ENCODE measurements at places on chromosomes 4 and X.

DNA sequence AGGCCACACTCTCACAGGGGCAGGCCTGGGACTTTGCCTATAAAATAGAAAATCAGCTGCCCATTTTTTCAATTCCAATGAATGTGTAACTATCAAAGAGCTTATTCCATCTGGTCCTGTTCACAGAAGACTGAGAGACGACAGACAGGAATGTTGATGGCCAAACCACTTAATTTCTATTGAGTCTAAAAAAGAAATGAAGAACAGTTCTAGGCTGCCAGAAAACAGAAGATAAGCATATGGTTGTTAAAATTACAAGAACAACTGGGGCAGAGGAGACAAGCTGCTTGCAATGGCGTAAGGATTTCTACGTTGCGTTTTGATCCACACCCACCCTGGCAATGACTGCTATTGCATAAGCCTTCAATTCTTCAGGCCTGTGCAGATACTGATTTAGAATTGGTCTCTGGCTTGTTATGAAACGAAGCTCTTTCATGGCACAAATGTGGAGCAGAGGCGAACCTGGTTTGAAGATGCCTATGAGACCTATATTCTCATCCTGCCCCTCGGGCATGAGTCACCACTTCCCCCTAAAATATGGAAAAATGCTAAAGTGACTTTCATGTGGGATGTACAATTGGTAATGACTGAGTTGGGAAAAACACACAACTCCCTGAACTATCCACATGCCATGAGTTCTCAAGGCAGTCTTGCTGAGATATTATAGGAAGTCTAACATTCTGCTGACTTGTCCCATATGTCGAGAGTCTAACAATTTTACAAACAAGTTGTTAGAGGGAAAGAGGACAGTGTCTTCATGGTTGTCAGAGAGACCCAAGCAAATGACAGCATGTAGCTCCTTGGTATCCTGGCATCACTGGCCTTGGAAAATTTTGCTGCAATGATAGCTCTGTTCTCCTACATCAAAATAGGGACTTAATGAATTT lies 37.9 kb upstream of the SORBS2 start:
- no peak for DNase-seq

DNA sequence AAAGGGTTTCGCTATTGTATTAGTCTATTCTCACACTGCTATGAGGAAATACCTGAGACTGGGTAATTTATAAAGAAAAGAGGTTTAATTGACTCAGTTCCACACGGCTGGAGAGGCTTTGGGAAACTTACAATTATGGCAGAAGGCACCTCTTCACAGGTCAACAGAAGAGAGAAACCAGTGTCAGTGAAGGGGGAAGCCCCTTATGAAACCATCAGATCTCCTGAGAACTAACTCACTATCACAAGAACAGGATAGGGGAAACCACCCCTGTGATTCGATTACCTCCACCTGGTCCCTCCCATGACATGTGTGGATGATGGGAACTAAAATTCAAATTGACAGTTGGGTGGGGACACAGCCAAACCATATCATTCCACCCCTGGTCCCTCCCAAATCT lies 589.5 kb downstream of the CENPC start:
- no peak for DNase-seq

DNA sequence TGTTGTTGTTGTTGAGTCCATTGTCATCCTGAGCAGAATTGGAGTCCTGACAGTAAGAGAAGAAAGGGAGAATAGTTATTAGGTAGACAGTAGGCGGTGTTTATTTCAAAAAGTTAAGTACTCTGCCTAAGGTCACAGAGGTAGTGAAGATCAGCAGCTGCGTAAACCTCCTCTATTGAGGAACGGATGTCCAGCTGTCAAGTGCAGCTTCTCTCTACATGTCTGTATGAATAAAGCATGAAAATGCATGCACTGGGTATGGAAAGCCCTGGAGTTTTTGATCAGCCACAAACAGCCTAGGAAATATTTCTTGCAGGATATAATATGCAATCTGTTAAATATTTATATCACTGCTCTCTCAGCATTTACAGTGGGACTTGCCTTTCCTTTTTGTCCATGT lies 109.4 kb upstream of the CBLL2 start:
- no peak for DNase-seq

GRCh38 chrX:110284159-110284558 lies 33.7 kb downstream of the AMMECR1 start:
- no peak for DNase-seq

DNA sequence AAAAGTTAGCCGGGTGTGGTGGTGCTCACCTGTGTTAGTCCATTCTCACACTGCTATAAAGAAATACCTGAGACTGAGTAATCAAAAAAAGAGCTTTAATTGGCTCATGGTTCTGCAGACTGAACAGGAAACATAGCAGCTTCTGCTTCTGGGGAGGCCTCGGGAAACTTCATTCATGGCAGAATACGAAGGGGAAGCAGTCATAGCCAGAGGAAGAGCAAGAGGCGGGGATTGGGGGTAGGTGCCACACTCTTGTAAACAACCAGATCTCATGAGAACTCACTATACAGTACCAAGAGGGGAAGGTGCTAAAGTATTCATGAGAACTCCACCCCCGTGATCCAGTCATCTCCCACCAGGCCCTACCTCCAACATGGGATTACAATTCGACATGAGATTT lies 64.1 kb downstream of the BEND4 start:
- DNase-seq, result no peak

DNA sequence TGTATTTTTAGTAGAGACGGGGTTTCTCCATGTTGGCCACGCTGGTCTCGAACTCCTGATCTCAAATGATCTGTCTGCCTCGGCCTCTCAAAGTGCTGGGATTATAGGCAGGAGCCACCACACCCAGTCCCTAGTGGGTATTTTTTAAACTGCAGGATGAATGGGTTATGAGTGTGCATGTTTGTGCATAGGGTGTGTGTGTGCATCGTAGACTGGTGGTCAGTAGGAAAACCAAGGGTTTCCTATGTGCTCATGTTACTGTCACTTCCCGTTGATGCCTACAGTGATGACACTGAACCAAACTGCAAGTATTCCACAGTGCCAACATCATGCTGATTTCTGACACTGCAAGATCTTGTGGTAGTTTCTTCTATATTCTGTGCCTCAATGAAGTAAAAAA lies 41.1 kb downstream of the DDIT4L start:
- DNase-seq, result no peak

DNA sequence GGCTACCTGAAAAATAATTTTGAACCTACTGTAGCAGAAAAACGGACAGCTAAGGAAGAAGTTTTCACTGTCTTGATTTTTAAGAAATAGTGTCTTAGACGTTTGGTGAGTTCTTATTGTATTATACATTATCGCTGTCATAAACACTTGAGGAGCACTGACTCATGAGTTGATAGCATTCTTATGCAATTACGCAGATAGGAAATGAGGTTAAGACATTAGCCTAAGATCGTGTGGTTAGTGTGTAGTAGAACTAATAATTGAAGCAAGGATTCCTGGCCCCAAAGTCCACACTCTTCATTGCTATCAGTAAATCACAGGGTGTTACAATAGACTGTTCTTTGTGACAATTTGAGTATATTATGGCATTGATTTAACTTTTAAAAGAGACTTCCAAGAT lies 238.1 kb downstream of the ARAP2 start:
- DNase-seq, result no peak

DNA sequence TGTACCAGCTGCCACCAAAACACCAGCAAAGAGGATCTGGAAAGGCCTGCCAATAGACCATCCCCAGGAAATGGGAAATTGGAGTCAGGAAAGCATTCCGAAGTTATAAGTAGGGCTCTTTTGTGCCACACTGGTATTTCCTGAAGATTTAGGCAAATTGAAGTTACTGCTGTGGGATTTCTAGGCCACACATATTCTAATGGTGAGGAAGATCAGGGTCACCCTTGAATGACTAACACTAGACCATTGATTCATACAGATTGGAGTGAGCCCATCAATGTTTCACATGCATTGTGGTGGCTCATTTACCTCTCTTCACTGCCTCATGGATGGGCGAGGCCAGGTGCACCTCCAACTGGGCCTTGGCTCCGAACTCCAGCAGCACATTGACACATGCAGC lies 22.6 kb downstream of the ASB11 start:
- no peak for DNase-seq

GRCh38 chr4:26161030-26161824 lies 159.6 kb upstream of the RBPJ start:
- DNase-seq, result no peak

DNA sequence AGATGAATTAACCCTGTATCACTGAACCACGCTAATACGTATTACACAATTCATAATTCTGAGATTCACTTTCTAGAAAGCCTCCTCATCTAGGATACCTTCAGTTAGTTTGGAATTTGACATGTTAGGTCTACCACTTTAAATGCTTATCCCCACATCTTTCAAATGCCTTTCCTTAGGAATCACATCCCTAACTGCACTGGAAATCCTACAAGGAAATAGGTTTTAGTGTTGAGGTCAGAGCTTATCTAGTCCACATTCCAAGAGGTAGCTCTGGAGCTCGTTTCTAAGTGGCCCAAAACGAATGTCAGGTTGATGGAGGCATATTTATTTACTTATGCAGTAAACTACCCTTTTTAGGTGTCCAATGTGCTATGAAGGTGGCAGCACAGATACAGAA lies 18.0 kb downstream of the PDHA1 start:
- DNase-seq, result no peak

DNA sequence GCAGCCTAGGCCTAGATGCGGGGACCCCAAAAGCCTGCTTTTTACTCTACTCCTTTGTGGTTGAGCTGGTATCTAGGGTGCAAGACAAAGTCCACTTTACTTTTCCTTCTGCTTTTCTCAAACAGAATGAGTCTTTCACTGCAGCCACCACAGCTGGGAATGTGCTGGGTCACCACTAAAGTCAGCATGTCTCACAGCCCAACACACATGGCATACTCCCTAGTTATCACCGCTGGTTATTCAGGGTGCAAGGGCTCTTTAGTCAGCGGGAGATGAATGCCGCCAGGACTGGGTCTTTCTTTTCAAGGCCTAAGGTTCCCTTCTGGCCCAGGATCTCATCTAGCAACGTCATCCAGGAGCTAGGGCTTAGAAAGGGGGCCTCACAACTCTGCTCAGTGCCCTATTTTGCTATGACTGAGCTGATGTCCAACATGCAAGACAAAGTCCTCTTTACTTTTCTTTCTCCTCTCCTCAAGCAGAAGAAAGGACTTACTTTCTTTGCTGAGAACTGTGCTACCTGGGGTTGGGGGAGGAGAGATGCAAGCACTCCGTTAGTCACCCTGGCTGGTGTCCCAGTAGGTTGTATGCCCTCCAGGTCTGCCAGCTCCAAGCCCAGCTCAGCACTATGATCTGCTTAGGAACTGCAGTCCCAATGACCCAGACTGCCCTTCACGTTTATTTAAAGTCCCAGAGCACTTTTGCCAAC lies 22.9 kb upstream of the STPG2 start:
- DNase-seq, result no peak

GRCh38 chr4:77833126-77833724 lies 14.1 kb upstream of the CNOT6L start:
- no peak for DNase-seq

GRCh38 chrX:153641627-153642026 lies 5.4 kb upstream of the DUSP9 start:
- no peak for DNase-seq

DNA sequence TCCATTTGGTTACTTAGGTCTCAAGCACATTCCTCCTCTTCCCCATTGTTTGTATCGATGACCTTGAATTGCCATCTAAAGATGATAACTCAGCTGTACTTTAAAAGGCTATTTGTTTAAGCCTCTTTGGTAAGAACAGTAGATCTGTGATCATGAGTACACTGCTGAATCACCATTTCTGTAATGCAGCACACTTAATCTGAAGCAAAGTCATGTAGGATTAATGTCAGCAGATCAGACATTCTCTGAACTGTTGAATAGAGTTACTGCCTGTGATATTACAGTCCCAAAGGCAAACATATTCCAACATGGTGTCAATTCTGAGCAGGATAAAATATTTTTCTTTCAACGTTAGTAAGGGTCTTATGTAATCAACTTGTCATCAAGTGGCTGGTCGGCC lies 631.6 kb downstream of the TECRL start:
- no peak for DNase-seq

DNA sequence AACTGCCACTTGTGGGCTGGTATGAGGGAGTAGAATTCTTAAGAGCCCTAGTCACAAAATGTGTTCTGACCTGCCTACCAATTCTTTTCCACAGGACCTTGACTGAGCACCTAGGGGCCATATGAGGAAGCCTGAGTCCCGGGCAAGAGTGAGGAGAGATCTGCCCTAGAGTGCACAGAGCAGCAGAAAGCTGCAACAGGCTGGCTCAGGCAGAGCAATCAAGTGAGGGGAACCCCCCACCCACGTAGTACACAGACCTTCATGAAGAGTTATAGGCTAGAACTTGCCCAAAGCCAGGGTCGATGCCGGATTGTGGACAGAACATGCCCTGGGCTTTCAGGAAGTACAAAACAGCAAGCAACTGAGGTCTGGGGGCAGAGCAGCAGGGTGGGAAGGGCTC lies 117.0 kb downstream of the SPOCK3 start:
- no peak for DNase-seq

DNA sequence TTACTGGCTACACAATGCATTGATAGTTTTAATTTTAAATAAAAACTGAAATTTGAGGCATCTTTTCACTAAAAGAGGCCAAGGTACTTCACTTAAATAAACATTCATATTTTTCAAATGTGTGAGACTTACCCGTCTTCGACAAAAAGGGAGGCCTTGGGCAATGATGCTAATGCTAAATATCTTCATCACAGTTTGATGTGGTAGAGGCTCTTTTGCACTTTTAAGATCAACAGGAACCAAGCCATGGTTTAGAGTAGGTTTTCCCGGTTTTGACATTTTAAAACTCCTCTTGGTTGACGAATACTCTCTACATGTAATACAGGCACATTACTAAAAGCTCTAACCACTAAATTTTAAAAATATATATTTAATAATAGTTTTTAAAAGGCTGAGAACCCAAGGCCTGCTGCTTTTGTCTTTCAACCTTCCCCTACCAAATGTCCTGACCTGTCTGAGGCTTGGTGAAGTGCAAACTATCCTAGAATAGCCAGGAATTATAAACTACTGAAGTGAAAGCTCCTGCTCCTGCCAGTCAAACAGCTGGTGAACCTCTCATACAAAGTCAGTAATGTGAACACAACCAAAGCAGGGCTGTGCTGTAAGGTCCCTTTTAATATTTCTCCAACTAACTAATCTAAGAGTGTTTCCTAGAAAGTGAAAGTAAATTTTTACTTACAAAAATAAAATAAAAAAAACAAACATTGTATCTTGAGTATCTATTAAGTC lies 153.7 kb downstream of the FBXW7 start:
- no peak for DNase-seq

DNA sequence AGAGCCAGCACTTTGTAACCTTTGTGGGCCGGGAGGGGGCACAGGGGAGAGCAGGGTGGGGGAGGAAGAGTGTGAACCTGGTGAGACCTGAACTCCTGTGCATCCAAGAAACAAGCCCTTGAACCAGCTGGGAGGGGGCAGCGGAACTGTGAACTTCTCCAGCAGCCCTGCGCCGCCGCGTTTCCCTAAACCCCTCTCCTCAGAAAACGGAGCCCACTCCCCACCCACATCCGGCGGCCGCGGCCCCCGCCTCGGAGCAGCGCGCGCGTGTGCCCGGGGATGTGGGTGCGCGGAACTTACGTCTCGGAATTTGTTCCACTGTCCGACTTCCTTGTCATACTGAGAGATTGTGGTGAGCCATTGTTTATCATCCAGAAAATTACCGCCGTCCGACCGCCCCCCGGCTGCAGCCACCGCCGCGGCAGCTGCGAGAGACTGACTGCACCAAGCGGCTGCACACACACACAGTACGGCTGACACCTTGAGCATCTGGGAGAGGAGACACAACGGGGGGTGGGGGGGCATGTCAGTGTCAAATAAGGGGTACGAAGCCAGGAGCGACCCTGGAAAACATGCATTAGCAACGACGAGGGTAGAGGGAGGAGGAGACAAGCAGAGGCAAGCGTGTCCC lies 494 bp downstream of the SPOCK3 start:
- peak; percentile 20 for DNase-seq

- no peak for DNase-seq
Measured at GRCh38 chrX:41541386-41541785, 94.2 kb downstream of the NYX start.
